GM23248 (cell line): ENCODE measurements at places on chromosomes 7 and 10. TPM values are rescaled to one million over a fixed set of nuclear protein-coding genes. Genes with fewer than 3 reads are reported as not detected.
A peak's percentile ranks its signal among the peaks of the same experiment; 100 is the strongest.

DNA sequence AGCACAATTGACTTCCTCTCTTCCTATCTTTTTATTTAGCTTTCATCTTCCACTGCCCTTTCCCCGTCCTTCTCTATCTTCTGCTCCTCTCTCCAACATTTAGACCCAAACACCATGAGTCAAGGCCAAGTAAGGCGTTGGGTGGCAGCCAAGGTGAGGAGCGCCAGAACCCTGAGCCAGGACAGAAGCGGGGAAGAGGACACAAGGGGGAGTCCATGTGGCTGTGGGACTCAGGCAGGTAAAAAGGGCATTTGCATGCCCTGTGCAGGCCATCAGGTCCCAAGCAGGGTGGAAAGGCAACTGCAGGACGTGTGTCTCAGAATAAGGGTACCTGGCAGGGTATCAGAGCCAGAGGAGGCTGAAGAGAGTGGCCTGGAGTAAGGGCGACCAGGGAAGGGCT is 192.4 kb upstream of the PFKP start:
- no peak for DNase-seq

DNA sequence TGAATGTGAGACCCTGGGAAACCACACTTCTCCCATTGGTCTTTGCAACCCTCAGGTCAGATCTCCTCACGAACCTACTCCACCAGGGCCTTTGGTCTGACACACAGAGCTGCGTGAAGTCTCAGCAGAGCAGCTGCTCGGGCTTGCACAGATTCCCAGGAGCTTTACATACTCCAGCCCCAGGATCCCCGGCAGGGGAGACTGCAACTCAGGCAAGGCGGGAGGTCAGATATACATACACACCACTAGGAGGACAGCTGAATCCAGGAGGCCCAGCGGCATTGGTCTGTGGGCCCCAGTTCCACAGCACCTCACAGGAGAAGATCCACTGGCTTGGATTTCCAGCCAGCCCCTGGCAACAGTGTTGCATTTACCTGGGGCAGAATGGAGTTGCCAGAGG is 239.2 kb downstream of the GPAM start:
- no peak for DNase-seq

DNA sequence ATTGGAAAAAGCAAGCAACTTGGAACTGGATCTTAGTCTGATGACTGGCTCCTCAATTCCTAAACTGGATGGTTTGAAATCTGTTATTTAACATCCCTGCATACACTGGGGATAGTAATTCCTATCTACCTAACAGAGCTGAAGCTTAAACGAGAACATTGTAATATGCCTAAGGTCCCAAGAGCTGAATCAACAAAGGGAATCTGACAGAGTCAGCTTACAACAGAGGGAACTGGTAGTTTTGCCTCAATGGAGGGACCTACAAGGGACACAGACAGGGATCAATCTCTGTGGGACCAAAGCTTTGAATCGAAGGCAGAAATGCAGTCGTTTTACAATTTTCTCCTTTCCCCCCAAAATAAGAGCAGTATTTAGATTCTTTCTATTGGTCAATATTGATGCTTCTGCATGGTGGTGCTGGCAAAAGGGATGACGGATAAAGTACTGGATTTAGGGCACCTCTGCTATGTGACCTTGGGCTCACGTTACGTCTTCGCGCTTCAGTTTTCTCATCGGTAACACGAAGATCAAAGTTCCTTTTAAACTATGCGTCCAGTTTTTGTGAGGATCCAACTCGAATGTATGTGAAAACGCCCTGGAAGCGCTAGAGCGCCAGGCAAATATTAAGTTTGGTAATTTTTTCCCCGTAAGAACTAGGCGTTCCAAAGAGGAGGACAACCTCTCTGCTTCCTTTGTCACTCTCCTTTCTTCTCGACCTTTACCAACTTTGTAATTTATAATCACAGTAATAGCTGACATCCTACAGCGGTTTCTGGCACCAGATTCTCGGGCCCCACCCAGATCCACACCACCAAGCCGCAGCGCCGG is 1.1 kb downstream of the ACTR1A start:
- DNase-seq: peak; percentile 56

GRCh38 chr7:55189878-55190436 is 171.1 kb downstream of the EGFR start:
- no peak for DNase-seq

GRCh38 chr7:29287366-29287765 is 92.8 kb downstream of the CHN2 start:
- DNase-seq: peak; percentile 93

- DNase-seq: no peak
These were observed 263.7 kb downstream of the PLXNA4 start for GRCh38 chr7:132312531-132313055.

- peak; percentile 26 for DNase-seq
These were observed 55.1 kb upstream of the PTPN12 start for GRCh38 chr7:77482015-77482414.

GRCh38 chr10:22609251-22609650 is 105.1 kb downstream of the PIP4K2A start:
- DNase-seq: no peak

The SRI gene
- total RNA-seq: 59.3 and 80.3 TPM in 2 replicates

The TMEM236 gene
- 0.11 and 0.13 TPM in 2 replicates for total RNA-seq

The KLF14 gene
- total RNA-seq: 0.11 TPM in 1 of 2 replicates, not detected in the other

The NME8 gene
- total RNA-seq: not detected in 2 replicates
